Stimulated activated naive CD8-positive, alpha-beta T cell treated with anti-CD3 and anti-CD28 coated beads, Interleukin-15, Interleukin-2, amounts not matched to agents 100 U/mL and 50 U/mL, for 24 hours (primary cell): ENCODE measurements at places on chromosomes 1 and 21.

GRCh38 chr1:13583966-13584791 is 547 bp downstream of the PDPN start:
- DNase-seq = no peak

DNA sequence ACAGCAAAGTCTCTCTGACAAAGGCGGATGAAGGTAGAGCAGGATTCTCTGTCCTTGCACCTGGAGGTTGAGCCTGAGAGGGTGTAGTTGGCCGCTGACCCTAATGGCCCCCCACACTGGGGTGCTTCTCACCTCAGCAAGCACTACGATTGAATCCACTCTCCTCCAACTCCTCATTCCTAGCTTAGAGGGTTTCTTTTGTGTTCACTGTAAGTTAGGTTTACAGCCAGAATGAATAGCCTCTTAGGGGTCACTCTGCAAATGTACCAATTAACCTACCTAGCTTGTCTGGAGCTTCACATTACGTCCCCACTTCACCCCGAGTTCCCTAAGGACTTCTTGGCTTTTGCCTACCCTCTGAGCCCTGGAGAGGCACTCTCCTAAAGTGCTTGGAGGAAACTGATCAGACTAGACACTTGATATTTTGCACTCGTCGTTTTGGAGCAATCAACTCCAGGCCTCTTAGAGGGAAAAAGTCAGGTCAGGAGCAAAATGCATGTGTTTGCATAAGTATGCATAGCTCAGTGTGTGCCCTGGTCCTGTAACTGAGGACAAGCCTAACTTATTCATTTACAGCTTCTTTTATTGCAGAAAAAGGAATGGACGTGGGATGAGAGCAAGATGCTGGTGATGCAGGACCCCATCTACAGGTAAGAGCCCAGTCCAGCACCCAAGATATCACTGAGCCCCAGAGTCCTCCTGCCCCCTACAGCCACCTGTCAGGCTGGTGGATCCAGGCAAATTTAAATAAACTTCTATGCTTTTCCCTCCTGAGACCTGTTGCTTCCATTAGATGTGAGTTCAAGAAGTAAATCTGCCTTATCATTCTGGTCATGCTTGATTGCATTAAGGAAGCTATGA is 76.4 kb downstream of the SPATA46 start:
- no peak for DNase-seq

DNA sequence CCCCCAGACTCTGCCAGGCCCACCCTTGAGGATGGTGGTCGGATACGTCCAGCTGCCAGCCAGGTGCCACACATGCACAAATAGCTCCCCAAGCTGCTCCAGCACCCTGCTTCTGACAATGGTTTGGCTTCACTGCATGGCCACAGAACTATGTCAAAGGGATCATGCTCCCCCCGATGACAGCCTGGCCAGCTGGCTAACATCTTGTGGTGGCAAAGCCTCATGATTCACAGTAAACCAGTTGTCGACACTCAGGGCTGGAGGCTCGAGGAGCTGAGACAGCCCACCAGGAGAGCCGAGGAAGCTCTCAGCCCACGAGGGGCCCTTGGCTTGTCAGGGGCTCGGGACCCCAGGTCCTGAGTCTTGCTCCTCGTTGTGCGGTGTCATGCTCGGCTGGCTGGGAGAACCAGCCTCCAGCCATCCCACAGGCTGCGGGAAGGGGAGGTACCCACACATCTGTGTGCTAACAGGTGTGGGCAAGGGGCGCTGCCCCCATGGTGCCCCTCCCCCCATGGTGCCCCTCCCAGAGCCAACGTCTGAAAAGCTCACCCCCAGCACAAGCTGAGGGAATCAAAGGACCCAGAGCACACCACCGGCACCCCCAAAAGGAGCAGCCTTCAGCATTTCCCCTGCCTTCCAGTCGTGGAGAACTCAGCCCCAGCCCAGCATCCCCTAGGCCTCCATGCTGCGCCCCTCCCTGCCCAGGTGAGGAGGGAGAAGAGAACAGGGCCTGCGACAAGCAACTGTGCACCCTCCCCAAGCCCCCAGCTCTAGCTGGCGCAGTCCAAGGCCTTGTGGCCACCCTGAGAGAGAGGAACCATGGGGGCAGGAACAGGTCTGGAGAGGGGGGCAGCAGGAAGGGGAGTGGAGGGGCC is 41.2 kb downstream of the KIF21B start:
- DNase-seq = no peak

GRCh38 chr1:243645281-243645680 is 204.8 kb downstream of the AKT3 start:
- no peak for DNase-seq

DNA sequence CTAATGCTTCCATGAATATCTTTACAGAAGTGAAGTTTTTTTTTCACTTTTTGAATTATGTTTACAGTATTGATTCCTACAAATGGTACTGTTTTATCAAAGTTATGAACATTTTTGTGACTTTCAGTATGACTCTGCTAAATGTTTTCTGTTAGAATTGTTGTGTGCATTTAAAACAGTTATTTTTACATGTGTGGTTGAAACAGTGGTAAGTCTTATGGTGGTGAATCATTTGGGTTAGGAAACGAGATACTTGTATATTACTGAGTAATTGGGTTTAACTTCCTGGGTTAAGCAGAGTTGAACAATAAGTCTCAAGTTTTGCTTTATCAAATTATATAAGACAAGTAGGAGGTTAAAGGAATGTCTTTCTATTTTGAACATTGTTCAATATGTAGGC is 66.8 kb downstream of the VPS13D start:
- DNase-seq = no peak

DNA sequence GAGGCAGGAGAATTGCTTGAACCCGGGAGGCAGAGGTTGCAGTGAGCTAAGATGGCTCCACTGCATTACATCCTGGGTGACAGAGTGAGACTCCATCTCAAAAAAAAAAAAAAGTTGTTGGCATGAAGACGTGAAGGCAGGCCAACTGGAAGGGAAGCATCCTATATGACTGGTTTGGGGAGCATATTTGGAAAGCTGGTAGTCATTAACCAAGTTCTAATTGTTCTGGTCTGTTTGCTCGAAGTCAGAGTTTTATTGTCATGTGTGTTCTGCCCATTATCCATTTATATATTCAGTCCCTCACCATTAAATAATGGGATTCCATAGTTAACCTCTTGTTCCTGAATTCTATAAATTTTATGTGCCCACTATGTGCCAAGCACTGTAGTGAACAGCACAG is 3.3 kb upstream of the GLRX2 start:
- no peak for DNase-seq

DNA sequence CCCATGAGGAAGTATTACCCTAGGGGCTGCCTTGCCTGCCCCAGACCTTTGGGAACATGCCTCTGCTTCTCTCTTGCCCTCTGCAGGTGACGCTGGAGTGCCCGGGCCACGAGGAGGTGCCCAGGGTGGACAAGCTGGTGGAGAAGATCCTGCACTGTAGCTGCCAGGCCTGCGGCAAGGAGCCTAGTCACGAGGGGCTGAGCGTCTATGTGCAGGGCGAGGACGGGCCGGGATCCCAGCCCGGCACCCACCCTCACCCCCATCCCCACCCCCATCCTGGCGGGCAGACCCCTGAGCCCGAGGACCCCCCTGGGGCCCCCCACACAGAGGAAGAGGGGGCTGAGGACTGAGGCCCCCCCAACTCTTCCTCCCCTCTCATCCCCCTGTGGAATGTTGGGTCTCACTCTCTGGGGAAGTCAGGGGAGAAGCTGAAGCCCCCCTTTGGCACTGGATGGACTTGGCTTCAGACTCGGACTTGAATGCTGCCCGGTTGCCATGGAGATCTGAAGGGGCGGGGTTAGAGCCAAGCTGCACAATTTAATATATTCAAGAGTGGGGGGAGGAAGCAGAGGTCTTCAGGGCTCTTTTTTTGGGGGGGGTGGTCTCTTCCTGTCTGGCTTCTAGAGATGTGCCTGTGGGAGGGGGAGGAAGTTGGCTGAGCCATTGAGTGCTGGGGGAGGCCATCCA is 7.8 kb upstream of the HTR6 start:
- no peak for DNase-seq

GRCh38 chr1:163366555-163366954 is 44.8 kb downstream of the NUF2 start:
- no peak for DNase-seq

DNA sequence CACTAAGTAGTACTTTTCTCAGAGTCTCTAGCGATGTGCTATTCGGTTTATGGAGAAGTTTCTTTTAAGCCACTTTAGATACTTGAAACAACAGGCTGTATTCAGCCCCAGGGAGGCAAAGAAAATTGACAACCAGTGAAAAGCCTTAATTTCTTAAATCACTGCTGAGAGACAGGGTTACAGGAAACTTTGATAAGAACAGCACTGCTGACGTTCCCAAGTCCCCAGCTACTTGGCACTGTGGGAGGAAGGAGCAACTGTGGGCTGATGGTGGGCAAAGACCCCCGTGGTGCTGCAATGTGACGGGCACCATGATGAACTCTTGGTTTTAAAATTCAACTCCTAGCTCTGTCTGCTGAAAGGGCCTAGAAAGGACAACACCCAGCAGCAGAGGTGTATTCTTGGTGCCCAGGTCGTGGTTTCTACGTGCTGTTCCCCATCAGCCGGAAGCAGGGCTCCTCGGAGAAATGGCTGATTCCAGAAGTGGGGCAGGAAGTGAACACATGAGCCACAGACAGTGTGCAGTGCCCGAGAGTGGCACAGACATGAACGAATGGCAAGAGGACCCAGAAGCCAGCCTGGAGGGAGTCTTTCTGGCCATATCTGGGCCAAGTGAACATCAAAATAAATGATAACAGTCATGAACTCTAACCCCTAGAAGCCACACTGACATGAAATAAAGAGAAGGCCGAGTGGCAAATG is 5.3 kb downstream of the PTTG1IP start:
- DNase-seq = peak; percentile 53

DNA sequence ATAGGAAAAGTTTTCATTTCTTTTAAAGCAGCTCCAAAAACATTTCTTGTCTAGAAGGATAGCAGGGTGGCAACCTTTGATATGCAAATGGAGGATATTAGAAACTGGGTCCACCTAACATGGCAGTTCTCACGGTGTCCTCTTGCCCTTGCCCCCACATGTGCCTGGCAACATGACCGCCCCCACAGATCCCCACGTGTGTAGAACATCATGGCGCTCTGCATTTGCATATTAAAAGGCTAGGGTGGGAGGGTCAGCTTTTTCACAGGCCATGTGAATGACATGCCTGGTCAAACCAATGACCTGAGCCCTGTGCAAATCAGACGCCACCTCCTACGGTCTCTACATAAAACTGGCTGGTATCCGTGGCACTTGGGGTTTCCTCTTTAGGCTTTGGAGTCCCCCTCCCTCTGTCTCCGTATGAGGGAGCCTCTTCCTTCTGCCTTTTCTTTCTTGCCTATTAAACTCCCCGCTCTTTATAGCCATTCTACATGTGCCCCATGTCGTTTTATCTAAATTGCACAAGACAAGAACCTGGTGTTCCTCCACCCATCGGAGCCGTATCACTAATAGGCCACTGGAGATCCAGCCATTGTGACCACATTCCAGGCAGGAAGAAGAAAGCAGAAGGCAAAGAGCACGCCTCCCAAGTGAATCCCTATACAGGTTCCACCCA is 71.3 kb downstream of the WDR4 start:
- no peak for DNase-seq

- DNase-seq = no peak
These were observed 20.7 kb downstream of the TRIM33 start for GRCh38 chr1:114490274-114490693.

GRCh38 chr1:3040004-3040403 is 18.7 kb downstream of the ACTRT2 start:
- no peak for DNase-seq
